ENCODE measurements at places on chromosomes 5 and 9.

GRCh38 chr9:14608540-14608939 is 84.7 kb downstream of the ZDHHC21 start:
- DNase-seq: no peak

DNA sequence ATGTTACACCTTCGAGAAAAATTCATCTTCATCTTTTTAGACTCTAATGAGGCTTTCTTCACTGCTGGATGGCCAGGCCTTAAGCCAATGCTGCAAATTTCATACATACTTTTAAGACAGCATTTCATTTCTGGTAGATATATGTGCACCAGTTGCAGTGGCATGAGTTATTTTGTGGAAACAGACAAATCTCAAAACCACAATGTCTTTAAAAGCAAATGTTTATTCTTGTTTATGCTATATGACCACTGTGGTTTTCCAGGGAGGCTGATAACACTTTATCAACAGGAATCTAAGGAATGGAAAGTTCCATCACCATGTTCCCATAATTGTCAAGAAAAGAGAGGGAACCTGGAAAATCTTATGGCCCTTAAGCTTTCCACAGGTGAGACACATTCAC is 27.7 kb downstream of the CDH9 start:
- DNase-seq: no peak

DNA sequence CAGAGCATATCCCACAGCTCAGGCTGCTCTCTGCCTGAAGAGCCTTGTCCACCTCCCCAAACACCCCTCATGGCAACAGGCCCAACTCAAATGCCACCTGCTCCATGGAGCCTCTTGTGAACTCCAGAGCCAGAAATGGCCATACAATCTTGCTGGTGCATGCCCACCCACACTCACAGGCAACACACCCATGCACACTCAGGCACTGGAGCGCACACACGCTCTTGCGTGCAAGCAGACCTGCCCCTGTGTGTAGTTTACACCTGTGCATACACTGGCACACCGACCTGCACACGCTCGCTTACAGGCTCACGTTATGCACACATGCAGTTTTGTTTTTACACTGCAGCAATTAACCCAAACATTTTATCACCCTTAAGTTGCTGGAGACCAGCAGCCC is 40.0 kb downstream of the HRH2 start:
- no peak for DNase-seq

DNA sequence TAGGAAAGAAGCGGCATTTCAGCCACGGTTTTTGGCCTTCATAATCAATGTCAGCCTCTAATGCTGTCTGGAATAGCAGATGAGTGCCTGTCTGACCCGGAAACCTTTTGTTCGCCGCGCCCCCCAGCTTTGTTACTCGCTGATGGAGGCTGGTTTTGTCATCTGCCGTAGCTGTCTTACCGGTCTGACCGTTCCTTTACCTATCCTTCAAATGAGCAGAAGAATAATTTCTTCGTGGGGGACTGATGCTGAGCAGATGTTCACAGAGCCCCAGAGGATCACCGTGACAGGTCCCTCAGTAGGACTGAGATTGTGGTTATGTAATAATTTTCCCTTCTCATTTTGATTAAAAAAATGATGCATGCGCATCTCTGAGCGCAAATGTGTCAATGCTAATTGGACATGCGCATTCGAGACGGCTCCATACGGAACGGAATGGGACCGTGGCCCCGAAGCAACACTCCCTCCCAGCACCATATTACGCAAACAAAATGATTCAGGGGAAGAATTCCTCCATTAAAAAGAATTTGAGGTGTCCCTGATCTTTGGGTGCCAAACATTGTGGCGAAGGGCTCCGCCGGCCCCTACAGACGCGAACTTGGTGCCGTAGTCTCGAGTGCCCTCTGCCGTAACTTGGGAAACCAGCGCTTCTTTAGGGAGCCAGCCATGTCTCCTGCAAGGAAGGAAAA is 27.6 kb downstream of the TLX3 start:
- DNase-seq: no peak

GRCh38 chr9:99430301-99430700 is 208.2 kb downstream of the SEC61B start:
- DNase-seq: no peak

- DNase-seq: no peak
Measured at GRCh38 chr9:122134822-122135528, 24.6 kb downstream of the NDUFA8 start.

DNA sequence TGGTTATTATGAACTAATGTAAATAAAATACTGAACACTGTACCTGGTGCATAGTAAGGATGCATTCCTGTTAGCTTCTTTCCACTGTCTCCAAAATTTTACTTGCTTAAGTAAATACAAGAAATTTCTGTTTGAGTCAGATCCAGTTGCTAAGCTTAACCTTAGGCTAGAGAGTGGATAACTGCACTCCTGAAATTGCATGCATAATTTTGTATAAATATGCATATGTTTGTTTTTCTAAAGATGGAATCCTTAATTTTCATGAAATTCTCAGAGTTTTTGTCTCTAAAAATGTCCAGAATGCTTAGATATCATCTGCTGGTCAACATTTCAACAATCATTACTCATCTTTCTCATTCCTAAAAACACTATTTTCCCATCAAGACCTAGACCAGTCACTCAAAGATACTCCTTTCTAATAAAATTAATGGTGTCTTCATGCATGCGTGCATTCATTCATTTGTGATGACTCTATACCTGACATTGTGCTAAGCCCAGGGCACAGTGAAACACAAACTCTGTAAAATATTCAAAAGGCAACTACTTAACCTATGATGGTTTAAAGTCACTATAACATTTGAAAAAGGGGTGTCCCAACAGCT is 284.8 kb downstream of the SEC61B start:
- no peak for DNase-seq

DNA sequence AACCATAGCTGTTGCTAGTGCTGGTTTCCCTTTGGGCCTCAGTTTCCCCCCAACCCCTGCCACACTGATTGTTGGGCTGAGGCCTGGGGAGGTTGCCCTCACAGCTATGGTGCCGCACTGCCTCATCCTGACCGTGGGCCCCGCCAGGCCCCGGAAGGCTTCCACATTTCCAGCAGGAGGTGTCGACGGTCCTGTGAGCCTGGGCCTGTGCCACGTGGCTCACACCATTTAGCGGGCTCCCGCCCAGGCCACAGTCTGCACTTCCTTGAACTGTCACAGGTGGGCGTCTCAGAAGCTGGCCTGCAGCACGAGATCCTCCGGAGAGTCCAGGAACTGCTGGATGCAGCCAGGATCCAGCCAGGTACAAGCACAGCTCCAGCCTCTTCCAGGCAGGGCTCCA is 45.7 kb downstream of the LRSAM1 start:
- DNase-seq: no peak

GRCh38 chr5:120848883-120849282 is 384.8 kb downstream of the PRR16 start:
- no peak for DNase-seq

DNA sequence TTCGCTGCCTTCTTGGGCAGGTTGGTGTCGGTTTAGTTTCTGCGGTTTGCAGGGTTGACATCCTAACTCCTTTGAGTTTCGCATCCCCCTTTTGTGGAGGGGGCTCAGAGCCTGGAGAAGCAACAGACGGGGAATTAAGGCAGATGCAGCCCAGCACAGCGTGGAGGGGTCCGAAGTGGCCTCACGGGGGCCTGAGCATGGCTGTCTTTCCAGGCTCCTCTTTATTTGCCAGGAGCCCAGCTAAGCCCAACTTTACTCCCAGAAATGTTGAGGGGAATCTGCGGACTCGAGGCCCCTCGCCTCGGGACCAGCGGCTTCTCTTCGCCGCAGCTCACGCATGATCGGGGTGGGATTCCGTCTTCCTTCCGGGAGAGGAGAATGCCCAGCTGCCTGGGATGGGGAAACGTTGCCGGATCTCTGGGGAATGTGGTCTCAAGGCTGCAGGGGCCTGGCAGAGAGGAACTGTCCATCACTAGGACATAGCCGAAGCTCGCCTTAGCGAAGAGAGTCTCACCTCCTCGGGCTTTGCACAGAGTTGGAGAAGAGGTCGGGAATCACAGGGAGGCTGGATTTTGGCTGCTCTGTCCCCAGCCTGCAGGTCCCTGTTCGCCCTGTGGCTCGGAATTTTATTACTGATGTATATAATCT is 1.3 kb downstream of the RAI14 start:
- DNase-seq: no peak

DNA sequence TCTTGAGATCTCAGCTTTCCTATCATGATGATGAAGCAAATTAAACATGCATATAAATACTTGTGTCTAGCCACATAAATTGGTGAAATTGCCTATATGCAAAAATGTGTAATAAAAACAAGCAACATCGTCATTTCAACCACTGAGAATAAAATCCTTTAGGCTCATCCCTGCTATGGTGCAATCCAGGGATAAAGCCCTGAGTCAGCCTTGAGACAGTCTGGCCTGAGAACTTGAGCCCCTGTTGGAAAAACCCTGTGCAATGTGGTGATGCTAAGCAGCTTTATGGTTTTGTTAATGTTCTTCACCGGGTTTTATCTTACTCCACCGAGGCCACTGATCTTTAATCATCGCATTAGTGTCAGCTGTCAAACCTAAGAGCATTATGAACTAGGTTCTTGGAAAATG is 170.5 kb downstream of the DCP2 start:
- no peak for DNase-seq

GRCh38 chr5:95734906-95735305 is 3.8 kb downstream of the RHOBTB3 start:
- DNase-seq: no peak

DNA sequence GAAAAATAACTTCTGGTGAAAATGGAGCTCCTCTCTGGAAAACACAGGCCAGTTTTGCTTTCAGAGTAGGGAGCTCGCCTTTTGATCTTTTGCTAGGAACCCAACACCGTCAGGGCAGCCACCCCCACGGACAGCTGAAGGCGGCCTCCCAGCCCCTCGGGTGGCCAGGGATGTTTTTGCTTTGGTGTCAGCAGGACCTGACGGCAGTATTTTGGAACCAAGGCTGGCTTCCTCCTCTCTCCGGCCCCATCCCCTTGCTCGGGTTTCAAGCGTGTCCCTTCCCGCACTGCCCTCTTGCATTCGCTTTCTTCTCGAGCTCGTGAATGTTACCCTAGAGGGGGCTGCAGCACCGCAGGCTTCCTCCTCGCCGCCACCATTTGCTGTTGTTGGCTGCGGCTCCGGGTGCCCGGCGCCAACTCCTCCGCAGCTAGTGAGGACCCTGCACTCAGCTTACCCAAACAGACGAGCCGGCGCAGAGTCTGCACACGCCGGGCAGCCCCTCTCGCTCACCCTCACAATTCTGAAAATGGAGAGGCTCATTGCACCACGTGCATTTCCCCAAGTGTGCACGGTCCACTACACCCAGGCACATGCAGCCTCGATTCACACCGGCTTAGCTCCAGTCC is 35.5 kb upstream of the ADAMTSL1 start:
- DNase-seq: no peak

DNA sequence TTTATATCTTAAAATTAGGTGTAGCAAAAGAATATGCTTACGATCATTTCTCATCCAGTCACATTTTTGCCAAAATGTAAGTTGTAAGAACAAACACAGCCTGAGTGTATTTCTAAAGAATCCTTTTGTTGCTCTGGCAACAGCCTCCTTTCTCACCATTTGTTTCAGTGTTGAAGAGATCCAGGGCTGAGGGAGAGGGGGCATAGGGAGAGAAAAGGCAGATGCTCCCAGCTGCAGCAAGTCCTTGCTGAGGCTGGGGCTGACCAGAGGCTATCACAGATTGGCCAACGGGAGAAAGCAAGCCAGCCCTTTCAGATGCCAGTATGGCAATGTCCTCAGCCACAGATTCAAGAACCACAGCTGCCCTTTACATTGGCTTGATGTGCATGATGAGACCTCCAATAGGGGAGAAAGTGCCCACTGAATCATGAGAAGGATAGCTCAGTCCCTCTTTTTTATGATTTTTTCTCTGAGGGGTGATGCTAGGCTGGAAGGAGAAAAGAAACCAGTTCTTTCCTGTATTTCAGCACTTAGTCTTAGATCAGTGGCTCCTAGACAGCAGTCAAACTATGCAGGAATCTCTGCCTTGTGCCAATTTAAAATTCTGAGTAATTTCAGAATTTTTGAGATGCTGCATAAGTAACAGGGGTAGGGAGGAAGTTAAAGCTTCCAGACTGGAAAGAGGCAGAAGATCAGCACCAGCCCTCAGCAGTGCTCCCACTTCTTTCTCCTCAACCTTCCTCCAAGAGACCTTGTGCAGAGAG is 142.1 kb downstream of the LHFPL2 start:
- DNase-seq: no peak

DNA sequence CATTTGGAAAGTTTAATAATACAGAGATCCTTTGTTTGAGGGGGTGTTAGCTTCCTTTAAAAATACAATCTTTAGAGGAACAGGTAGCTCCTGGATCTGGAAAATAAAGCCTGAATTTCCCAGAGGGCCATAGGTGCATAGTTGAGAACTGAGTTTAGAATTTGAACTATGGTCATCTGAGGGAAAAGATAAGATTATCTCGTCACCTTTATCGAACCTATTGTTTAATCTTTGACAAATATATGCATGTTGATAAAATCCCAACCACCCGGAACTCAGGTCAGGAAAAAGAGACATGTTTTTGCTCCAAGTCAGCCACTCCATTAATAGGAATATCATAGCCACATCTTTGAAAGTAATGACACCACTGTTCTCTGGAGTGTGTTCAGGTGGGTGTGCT is 91.7 kb upstream of the FAM169A start:
- DNase-seq: no peak
